ENCODE measurements at places on chromosomes 1 and 21.

- no peaks in the 10 kb centered on the region for H3K36me3 ChIP-seq
- H3K27me3 ChIP-seq = peaks cover 3% of the 10 kb centered on the region
- no peak for DNase-seq
- H3K4me1 ChIP-seq = no peaks in the 10 kb centered on the region
- no peak overlapping the region for H3K4me3 ChIP-seq
These were observed 32.8 kb downstream of the MTARC1 start for GRCh38 chr1:220819467-220820026.

DNA sequence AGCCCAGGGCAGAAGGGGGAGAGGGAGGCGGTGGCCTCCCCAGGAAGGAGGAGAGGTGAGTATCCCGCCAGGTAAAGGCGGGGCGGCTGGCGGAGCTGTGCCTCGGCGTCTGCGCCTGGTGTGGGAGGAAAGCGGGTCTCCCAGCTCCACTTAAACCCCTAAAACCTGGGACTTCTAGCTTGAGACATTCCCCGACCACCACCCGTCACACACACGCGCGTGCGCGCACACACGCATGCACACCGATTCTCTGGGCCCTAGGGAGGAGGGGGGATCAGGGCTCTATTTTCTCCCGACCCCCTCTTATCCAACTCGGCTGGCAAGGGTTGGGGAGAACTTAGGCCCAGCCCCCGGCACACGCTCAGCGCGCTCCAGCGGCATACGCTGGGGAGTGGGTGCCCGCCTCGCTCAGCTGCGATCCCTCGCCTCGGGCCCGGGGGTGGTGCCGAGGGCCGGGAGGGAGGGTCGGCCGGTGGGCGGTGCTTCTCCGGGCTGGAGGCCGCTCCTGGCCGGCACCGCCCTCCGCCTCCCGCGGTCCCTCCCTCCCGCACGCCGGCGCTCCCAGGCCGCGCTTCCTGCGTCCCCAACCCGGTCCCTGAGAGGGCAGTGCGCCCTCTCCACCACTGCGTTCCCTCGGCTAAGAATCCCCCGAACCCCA lies at the start of gene TMEM51:
TMEM51 (plus strand) TSS at position 564 of the 658 bp plus-strand sequence. CDS start 61,341 bp downstream, outside the sequence.
- no peaks in the 10 kb centered on the region for H3K36me3 ChIP-seq
- no peak for DNase-seq
- peaks cover 50% of the 10 kb centered on the region for H3K27me3 ChIP-seq
- H3K27ac ChIP-seq = no peak within 1 kb of the TSS

DNA sequence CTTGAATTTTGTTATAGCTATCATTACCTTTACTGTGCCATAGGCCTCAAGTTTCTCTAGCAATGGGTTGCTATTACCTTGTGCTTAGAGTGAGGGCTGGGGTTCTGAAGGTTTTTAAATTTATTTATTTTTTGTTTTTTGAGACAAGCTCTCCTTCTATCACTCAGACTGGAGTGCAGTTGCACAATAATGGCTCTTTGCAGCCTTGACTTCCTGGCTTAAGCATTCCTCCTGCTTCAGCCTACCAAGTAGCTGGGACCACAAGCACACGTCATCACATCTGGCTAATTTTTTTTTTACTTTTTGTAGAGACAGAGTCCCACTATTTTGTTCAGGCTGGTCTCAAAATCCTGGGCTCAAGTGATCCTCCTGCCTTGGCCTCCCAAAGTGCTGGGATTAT lies 41.5 kb downstream of the SNX27 start:
- H3K27me3 ChIP-seq = no peaks in the 10 kb centered on the region
- no peak for DNase-seq
- H3K4me1 ChIP-seq = peaks cover 21% of the 10 kb centered on the region
- H3K27ac ChIP-seq = peak overlapping the region; percentile 46
- H3K4me3 ChIP-seq = no peak overlapping the region

DNA sequence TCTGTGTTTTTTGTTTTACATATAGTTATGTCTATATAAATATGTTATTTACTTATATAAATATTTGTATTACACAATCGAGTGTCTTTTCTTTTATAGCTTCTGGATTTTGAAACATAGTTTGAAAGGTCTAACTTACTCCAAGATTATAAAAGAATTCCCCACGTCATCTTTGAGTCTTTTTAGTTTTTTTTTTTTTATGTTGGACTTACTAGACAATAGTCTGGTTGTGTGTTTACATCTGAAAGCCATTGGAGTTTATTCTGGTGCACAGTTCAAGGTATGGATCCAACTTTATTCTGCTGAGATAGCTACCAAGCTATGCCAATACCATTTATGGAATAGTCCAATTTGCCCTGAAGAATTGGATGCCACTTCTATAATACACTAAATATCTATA lies 26.1 kb upstream of the RCAN3 start:
- H3K27me3 ChIP-seq = no peaks in the 10 kb centered on the region
- peaks cover 15% of the 10 kb centered on the region for H3K4me1 ChIP-seq
- no peak for DNase-seq
- H3K27ac ChIP-seq = no peak overlapping the region

All from activated CD8-positive, alpha-beta T cell treated with anti-CD3 and anti-CD28 coated beads, Interleukin-2, amount 10 ng/mL, durations not matched to agents 7 days and 5 days (primary cell).